ENCODE measurements at places on chromosomes 6 and 20. TPM values are rescaled to one million over a fixed set of nuclear protein-coding genes. Genes with fewer than 3 reads are reported as not detected.

- peaks cover 2% of the 10 kb centered on the region for H3K27me3 ChIP-seq
- DNase-seq, result no peak
- H3K36me3 ChIP-seq, result no peaks in the 10 kb centered on the region
- no peak overlapping the region for H3K27ac ChIP-seq
- no peak overlapping the region for H3K4me3 ChIP-seq
These were observed 21.7 kb downstream of the BMP7 start for GRCh38 chr20:57244627-57245214.

GRCh38 chr20:59246691-59247400, 53.6 kb upstream of the EDN3 start:
- H3K4me3 ChIP-seq, result no peak overlapping the region
- H3K27ac ChIP-seq, result no peak overlapping the region
- DNase-seq, result no peak
- no peaks in the 10 kb centered on the region for H3K4me1 ChIP-seq
- no peaks in the 10 kb centered on the region for H3K27me3 ChIP-seq
- H3K36me3 ChIP-seq, result peaks cover 52% of the 10 kb centered on the region

DNA sequence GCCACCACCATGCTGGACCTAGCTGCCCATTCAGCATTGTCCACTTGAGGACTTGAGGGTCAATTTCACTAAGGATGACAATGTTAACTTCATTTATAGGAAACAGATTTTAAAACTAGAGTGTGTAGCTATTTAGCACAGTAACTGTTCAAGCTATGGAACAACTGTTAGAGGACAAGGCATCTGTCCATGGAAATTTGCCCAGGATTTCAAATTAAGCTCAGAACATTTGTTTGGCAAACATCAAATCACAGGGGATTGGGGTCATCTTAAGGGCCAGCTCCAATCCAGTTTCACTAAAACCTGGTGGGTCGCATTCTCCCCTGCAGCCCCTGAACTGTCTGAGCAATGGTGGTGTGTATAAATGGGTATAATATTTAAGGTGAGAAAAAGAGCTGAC, 35.1 kb downstream of the PM20D2 start:
- no peak for DNase-seq
- no peak overlapping the region for H3K4me3 ChIP-seq
- H3K4me1 ChIP-seq, result no peaks in the 10 kb centered on the region
- H3K36me3 ChIP-seq, result no peaks in the 10 kb centered on the region
- H3K27me3 ChIP-seq, result no peaks in the 10 kb centered on the region

DNA sequence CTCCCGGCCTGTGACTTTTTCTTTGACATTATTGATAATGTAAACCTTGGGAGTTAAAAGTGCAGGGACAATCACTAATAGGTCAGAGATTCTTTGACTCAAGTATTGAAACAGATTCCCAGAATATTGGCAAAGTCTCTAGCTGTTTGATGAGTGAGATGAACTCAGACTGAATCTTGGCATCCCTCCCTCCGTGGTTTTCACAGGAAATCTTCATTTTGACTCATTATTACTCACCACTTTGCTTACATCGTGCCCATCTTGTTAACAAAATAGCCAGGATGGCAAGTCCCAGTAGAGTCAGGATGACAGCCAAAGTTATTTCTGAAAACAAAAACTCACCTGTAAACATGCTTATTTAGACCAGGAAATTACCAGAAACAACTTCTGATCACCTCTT, 2.0 kb downstream of the TSBP1 start:
- no peak overlapping the region for H3K27ac ChIP-seq
- H3K4me1 ChIP-seq, result no peaks in the 10 kb centered on the region
- DNase-seq, result no peak

- H3K27ac ChIP-seq, result no peak overlapping the region
- no peak for DNase-seq
- H3K27me3 ChIP-seq, result no peaks in the 10 kb centered on the region
- no peaks in the 10 kb centered on the region for H3K4me1 ChIP-seq
- no peak overlapping the region for H3K4me3 ChIP-seq
These were observed 238.0 kb downstream of the ANKRD60 start for GRCh38 chr20:57990396-57990987.

- no peak overlapping the region for H3K27ac ChIP-seq
- H3K4me1 ChIP-seq, result no peaks in the 10 kb centered on the region
- H3K27me3 ChIP-seq, result no peaks in the 10 kb centered on the region
- H3K36me3 ChIP-seq, result no peaks in the 10 kb centered on the region
- no peak for DNase-seq
These were observed 679.5 kb upstream of the NRSN1 start for GRCh38 chr6:23446469-23446967.

DNA sequence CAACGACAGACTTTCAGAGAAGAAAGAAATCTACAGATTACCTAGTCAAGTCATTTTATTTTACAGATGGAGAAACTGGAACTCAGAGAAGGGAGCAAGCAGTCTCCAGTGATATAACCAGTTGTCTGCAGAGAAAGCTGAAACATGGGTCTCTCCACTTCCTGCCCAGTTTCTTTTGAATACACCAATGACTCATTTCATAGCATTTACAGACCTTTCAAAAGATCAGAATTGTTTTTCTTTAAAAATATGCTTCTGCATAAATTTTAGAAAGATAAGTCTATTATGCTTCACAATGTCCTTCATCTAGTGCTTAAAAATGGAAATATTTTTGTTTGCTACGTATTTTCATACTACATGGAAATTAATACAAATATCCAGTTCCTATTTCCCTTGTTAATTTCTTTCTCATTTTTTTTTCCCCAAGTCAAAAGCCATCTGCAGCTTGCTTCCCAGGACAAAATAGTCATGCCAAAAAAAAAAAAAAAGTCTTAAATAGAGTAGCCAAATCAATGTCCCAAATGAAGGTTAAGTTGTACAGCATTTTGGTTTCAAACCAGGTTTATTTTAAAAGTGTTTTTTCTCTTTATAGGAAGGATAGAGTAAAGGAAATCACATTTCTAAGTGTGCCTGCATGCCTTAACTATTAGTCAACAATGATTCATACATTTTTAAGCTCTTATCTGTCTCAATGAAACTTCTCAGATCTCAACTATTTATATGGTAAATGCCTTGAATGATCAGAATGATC, 36.9 kb downstream of the ARHGAP18 start:
- H3K4me3 ChIP-seq, result no peak overlapping the region
- no peaks in the 10 kb centered on the region for H3K27me3 ChIP-seq
- peaks cover 17% of the 10 kb centered on the region for H3K4me1 ChIP-seq
- H3K36me3 ChIP-seq, result no peaks in the 10 kb centered on the region

DNA sequence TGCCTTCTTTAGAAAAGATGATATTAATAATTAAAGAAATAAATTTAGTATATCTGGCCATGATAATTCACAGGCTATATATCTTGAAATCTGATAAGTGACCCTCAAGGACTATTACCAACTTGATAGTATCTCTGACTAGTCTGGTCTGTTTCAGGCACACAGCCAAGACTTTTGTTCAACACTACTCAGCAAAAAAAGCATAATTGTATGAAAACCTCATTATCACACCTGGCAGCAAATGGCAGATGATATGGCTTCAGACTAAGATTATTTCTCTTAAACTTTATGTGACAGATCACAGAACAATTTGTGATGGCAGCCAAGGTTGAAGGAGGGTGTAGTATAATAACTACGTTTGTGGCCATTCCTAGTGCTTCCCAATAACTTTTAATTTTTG, 114.7 kb downstream of the RWDD2A start:
- H3K27me3 ChIP-seq, result no peaks in the 10 kb centered on the region
- no peak for DNase-seq
- H3K4me1 ChIP-seq, result no peaks in the 10 kb centered on the region
- H3K36me3 ChIP-seq, result no peaks in the 10 kb centered on the region
- H3K4me3 ChIP-seq, result no peak overlapping the region

DNA sequence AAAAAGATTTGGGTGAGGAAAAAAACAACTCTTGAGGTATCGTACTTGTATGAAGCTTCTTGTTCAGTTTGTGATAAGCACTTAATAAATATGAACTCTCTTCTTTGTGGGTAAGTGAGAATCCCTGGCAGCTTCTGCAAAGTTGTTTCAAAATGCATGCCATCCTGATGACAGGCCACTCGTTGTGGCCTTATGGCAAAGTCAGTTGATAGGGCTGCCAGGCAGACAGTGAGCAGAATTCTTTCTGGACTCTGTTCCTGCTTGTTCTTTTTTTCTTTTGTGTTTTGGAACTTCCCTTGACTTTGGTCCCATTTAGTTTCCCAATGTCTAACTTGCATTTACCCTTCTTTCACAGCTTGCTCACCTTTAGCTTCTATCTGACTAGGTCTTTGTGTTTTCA, 983.5 kb upstream of the FLRT3 start:
- DNase-seq, result no peak
- no peaks in the 10 kb centered on the region for H3K36me3 ChIP-seq
- H3K4me3 ChIP-seq, result no peak overlapping the region
- H3K27ac ChIP-seq, result no peak overlapping the region
- H3K4me1 ChIP-seq, result no peaks in the 10 kb centered on the region

DNA sequence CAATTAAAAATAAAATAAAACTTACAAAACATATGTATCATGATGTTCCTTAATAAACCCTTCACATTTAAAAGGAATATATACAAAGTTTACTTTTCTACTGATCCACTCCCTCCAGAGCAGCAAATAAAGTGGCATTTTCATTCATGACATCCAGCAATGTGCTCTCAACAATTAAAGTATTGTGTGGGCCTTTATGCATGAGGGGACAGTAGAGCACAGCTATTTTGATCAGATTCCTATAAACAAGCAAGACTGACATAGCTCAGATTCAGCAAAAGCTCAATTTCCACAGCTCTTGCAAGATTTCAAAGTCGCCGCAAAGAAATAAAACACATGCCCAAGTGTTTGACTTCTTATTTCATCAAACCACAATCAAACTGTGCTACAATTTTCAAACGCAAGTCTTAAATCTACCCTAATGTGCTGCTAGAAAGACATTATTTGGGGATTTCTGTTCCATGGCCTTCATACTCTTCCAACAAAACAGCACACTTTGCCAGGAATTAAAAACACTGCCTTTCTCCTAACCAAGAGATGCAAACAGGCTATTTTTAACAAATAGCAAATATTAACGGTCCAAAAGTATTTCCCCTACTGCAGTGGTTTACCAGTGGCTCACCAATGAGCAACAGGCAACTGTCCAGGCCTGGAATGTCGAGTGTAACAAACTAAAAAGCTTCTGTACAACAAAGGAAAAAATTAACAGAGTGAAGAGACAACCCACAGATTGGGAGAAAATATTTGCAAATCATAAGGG, 52.3 kb downstream of the MBOAT1 start:
- no peaks in the 10 kb centered on the region for H3K4me1 ChIP-seq
- no peak for DNase-seq
- no peaks in the 10 kb centered on the region for H3K36me3 ChIP-seq
- no peak overlapping the region for H3K27ac ChIP-seq

DNA sequence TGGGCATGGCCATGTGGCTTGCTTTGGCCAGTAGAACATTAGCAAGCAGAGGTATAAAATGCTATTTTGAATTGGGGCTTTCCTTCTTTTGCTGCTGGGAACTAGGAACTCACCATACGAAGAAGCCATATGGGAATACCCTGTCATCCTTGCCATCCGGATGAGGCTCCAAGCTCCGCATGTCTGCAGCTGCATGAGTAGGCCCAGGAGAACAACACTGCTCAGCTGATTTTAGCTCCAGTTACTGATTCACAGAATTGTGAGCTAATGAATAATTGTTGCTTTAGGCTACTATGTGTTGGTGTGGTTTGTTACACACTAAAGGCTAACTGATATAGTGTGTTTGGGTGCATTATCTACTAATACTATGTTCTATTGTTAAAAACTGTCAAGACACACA, 2.7 kb upstream of the PLCB4 start:
- peaks cover 2% of the 10 kb centered on the region for H3K27me3 ChIP-seq
- no peak overlapping the region for H3K4me3 ChIP-seq
- H3K27ac ChIP-seq, result no peak overlapping the region
- H3K4me1 ChIP-seq, result no peaks in the 10 kb centered on the region
- no peaks in the 10 kb centered on the region for H3K36me3 ChIP-seq

DNA sequence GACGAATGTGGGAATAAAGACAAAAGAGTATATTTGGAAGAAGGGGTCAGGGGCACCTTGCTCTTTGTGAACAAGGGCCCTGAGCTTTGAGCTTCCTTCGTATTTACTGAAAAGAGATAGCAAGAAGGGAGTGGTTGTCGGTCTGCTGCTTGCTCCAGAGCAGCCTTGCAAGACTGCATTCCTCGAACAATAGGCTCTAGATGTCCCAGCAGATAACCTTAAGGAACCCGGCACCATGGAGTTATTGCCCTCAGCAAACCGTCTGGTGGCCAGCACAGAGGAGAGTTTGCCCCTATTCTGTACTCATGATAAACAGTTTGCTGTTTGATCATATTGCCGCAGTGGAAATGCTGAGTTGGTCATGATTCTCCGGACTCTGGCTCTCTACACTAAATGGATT, 22.7 kb downstream of the HLA-DRB1 start:
- no peak for DNase-seq
- H3K27me3 ChIP-seq, result no peaks in the 10 kb centered on the region
- H3K36me3 ChIP-seq, result no peaks in the 10 kb centered on the region
- H3K4me3 ChIP-seq, result no peak overlapping the region
- H3K4me1 ChIP-seq, result no peaks in the 10 kb centered on the region
- H3K27ac ChIP-seq, result no peak overlapping the region

- no peak overlapping the region for H3K27ac ChIP-seq
- H3K4me1 ChIP-seq, result no peaks in the 10 kb centered on the region
- no peaks in the 10 kb centered on the region for H3K36me3 ChIP-seq
- DNase-seq, result no peak
- H3K4me3 ChIP-seq, result no peak overlapping the region
These were observed 339.9 kb upstream of the AGPAT4 start for GRCh38 chr6:161613711-161614110.

DNA sequence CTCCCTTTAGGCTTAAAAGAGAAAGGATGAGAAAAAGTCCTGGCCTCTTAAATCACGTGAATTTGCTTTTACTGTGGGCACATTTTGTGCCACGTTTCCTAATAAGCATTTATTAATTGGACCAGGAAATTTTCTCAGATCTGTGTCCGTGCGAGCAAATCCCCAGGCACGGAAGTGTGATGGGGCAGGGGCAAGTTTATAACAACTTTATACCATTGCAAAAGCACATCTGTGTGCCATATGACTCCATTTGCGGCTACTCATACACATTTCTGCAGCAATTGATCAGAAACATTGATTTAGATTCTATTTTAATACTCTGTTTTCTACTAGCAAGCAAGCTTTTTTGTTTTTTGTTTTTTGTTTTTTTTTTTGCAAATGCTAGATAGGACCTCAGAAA, 373.2 kb downstream of the TAF4 start:
- no peaks in the 10 kb centered on the region for H3K36me3 ChIP-seq
- H3K4me1 ChIP-seq, result no peaks in the 10 kb centered on the region
- DNase-seq, result no peak
- no peak overlapping the region for H3K27ac ChIP-seq

Gene PRICKLE4
- 0.60 TPM for total RNA-seq

Gene RAET1G
- not detected for total RNA-seq

Gene PXT1
- 0.28 TPM for total RNA-seq

Gene ENTPD6
- total RNA-seq, result 102 TPM

Gene FRMD1
- total RNA-seq, result not detected

Gene RSPH9
- not detected for total RNA-seq

Gene CDSN
- total RNA-seq, result not detected

Gene SLC2A10
- total RNA-seq, result not detected

Gene GGTLC1
- not detected for total RNA-seq
